ENCODE measurements at places on chromosomes 16 and 17.
A peak's percentile ranks its signal among the peaks of the same experiment; 100 is the strongest.

DNA sequence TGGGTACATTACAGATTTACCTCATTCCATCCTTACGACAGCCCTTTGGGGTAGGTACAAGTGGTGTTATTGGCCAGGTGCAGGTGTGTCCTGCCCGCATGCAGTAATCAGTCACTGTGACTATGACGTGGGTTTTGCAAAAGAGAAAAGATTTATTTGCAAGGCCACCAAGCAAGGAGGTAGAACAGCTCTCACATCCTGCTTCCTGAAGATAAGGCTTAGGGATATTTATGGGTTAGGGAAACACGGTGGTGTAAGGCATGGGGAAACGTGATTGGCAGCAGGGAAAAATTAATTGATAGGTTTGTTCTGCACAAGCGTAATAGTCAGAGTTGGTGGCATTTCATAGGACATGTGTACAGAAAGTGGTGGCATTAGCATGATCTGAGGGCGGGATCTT lies 214.8 kb downstream of the PARN start:
- no peak overlapping the region for H3K4me3 ChIP-seq
- peaks cover 24% of the 10 kb centered on the region for H3K4me1 ChIP-seq
- H3K27ac ChIP-seq: no peak overlapping the region

- peaks cover 15% of the 10 kb centered on the region for H3K36me3 ChIP-seq
- H3K27me3 ChIP-seq: no peaks in the 10 kb centered on the region
- H3K4me1 ChIP-seq: no peaks in the 10 kb centered on the region
- H3K27ac ChIP-seq: no peak overlapping the region
- peak overlapping the region; percentile 45 for H3K4me3 ChIP-seq
Observed at GRCh38 chr16:89641458-89642119, 15.9 kb downstream of the CHMP1A start.

GRCh38 chr17:73803964-73804435 lies 159.8 kb upstream of the SDK2 start:
- no peaks in the 10 kb centered on the region for H3K36me3 ChIP-seq
- H3K4me1 ChIP-seq: no peaks in the 10 kb centered on the region
- H3K4me3 ChIP-seq: no peak overlapping the region

DNA sequence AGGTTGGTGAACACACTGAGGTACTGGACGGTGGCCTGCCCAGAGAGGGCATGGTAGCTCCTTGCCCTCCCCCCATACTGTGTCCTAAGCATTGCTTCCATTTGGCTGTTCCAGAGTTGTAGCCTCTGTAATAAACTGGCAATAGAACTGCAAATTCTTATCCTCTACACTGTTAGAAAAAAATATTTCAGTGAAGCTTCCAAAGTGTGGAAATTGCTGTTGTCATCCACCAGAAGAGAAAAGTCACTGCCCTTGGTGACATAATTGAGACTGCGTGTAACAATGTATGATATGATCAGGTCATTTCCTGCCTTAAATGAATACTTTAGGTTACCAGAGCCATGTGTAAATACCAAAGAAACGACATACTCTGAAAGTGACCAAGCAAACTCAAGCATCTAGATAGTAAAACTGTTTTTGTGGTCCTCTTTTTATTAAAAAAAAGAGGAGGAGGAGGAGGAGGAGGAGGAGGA lies 65.9 kb downstream of the CEP95 start:
- H3K27me3 ChIP-seq: no peaks in the 10 kb centered on the region
- no peak overlapping the region for H3K4me3 ChIP-seq
- DNase-seq: no peak
- H3K27ac ChIP-seq: no peak overlapping the region
- no peaks in the 10 kb centered on the region for H3K4me1 ChIP-seq

- DNase-seq: peak; percentile 72
- no peak overlapping the region for H3K27ac ChIP-seq
- H3K4me1 ChIP-seq: no peaks in the 10 kb centered on the region
- H3K4me3 ChIP-seq: no peak overlapping the region
- H3K27me3 ChIP-seq: no peaks in the 10 kb centered on the region
- no peaks in the 10 kb centered on the region for H3K36me3 ChIP-seq
Observed at GRCh38 chr17:44522883-44523671, 19.9 kb upstream of the GPATCH8 start.
